ENCODE measurements at places on chromosomes 3 and 15.

DNA sequence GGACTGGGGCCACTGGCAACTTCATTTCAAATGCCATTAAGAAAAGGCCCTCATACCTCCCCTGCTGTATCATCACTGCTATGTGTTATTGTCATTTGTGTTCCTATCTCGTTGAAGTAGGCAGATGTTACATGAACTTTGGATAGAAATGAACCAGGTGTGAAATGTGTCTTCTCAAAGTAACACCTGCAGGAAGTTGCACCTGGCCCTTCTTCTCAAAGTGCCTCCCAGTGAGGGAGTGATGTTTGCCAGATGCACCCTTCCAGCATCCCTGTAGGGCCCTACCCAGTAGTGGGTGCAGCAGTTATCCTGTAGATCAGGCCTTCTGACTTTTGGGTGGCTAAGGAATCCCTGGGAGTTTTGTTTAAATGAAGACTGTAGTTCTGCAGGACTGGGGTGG, 197.7 kb upstream of the CTNNB1 start:
- no peak overlapping the region for H3K4me3 ChIP-seq

- DNase-seq, result no peak
- peaks cover 16% of the 10 kb centered on the region for H3K4me1 ChIP-seq
- no peaks in the 10 kb centered on the region for H3K36me3 ChIP-seq
- H3K27me3 ChIP-seq, result peaks cover 6% of the 10 kb centered on the region
- no peak overlapping the region for H3K4me3 ChIP-seq
- no peak overlapping the region for H3K27ac ChIP-seq
These were observed 12.0 kb downstream of the SOX2 start for GRCh38 chr3:181723625-181724191.

- no peak overlapping the region for H3K4me3 ChIP-seq
- no peaks in the 10 kb centered on the region for H3K36me3 ChIP-seq
- no peak overlapping the region for H3K27ac ChIP-seq
- no peak for DNase-seq
These were observed 81.8 kb downstream of the IL20RB start for GRCh38 chr3:137039570-137039969.

DNA sequence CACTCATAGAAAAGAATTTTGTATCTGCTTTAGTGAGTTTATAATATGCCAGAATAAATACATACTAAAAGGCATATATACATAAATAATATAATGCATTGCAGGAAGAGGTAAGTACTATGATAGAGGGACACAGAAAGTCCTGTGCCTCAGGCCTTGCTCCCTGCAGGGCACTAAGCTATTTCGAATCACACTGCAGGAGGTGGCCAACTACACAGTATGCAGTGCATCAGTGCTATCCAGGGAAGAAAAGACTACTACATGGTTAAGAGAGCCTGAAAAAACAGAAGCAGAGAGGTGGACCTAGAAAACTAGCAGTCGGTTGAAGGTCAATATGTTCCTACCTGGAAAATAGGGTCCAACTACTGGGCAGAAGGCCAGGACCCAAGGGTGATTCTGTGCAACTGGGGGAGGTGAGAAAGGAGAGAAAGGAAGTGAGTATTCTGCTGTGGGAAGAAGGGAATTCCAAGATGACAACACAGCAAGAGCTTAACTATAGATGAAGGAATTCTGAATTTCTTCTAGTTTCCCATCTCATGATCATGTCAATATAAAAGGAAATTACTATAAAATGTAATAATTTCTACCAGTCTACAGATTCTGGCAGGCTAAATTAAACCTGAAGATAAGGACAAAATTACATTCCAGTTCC, 218.0 kb downstream of the ZBTB20 start:
- no peak overlapping the region for H3K27ac ChIP-seq
- H3K36me3 ChIP-seq, result no peaks in the 10 kb centered on the region
- DNase-seq, result no peak
- H3K4me3 ChIP-seq, result no peak overlapping the region
- no peaks in the 10 kb centered on the region for H3K27me3 ChIP-seq

- DNase-seq, result no peak
- H3K4me1 ChIP-seq, result peaks cover 5% of the 10 kb centered on the region
- no peak overlapping the region for H3K27ac ChIP-seq
- no peak overlapping the region for H3K4me3 ChIP-seq
- H3K36me3 ChIP-seq, result no peaks in the 10 kb centered on the region
- H3K27me3 ChIP-seq, result no peaks in the 10 kb centered on the region
These were observed 26.6 kb downstream of the ALDH1L1 start for GRCh38 chr3:126153695-126154360.

DNA sequence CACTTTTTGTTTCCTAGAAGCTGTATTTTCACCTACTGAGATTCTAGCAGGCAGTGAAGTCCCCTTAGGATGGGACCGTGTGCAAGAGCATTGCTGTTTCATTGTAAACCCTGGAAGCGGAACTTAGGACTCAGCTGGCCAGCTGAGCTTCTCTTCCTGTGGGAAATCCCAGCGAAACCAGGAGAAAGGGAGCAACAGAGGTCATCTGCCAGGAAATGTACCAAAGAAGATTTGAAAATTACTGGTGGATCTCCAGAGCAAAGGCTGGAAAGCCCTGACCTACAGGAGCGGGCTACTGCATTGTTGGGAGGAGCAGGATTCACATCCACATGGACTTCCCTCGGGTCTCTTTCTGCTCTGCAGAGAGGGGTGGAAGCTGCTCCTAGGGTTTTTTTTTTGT, 7.6 kb upstream of the ADPRH start:
- no peak for DNase-seq
- H3K36me3 ChIP-seq, result no peaks in the 10 kb centered on the region
- H3K27me3 ChIP-seq, result no peaks in the 10 kb centered on the region
- no peak overlapping the region for H3K27ac ChIP-seq

- H3K4me3 ChIP-seq, result no peak overlapping the region
- DNase-seq, result no peak
- H3K4me1 ChIP-seq, result no peaks in the 10 kb centered on the region
These were observed 272.3 kb upstream of the NECTIN3 start for GRCh38 chr3:110799271-110799670.
